RWPE2 (cell line): ENCODE measurements at places on chromosomes 6 and 20.

DNA sequence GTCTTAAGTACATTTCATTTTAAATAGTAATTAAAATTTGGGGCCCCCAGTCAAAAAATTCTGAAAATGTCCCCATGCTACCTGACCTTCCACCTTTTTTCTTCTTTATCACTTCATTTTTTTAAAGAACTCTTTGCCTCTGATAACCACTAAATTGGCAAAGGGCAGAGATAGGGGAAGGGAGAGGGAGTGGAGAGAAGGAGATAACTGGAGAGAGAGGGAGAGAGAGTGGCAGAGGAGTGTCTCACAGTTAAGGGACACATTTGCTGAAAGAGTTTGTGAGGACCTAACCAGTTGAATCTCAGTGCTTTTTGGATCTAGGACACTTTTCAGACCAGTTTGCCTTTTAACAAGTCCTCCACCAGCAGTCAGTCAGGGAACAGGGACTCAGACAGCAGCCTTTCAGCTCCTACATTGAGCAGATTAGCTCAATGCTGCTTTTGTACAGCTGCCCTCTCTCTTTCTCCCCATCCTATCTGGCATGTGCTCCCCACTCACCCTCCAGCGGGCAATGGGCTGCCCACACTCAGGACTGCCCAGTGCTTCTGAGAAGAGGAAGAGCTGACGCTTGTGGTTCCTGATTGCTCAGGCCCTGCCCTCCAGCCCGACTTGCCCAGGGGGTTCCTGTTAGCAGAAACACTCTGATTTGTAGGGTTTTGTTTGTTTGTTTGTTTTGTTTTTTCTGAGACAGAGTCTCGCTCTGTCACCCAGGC is 14.4 kb downstream of the ARMC2 start:
- H3K4me1 ChIP-seq, result no peaks in the 10 kb centered on the region
- H3K4me3 ChIP-seq, result no peak overlapping the region
- H3K36me3 ChIP-seq, result peaks cover 11% of the 10 kb centered on the region
- H3K27me3 ChIP-seq, result no peaks in the 10 kb centered on the region

DNA sequence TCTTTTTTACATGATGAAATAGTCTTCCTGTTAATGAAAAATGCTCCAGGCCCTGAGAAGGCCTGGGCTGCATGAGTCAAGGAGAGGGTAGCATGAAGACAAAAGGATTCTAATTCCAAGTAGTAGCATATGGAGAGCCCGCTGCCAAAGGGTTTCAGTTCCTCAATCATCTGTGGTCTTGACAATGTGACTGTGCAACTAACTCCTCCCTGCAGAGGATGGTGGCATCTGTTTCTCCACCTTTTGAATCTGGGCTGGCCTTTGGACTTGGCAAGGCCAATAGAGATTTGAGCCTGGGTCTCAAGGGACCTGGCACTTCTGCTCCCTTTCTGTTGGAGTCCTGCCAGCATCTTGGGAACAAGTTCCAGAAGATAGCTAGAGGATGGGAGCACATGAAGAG is 35.1 kb upstream of the ANKEF1 start:
- H3K4me1 ChIP-seq, result no peaks in the 10 kb centered on the region
- H3K27me3 ChIP-seq, result no peaks in the 10 kb centered on the region
- no peaks in the 10 kb centered on the region for H3K36me3 ChIP-seq

GRCh38 chr20:63378626-63379025 is 17.5 kb upstream of the CHRNA4 start:
- H3K27me3 ChIP-seq, result peaks cover 58% of the 10 kb centered on the region
- H3K36me3 ChIP-seq, result no peaks in the 10 kb centered on the region
- DNase-seq, result no peak
- no peak overlapping the region for H3K27ac ChIP-seq
- H3K4me1 ChIP-seq, result no peaks in the 10 kb centered on the region

GRCh38 chr6:30283761-30284160 is 43.0 kb upstream of the TRIM39 start:
- no peaks in the 10 kb centered on the region for H3K4me1 ChIP-seq
- no peaks in the 10 kb centered on the region for H3K27me3 ChIP-seq

GRCh38 chr6:169960886-169961611 is 209.6 kb downstream of the ERMARD start:
- no peak for DNase-seq
- H3K27me3 ChIP-seq, result no peaks in the 10 kb centered on the region
- H3K36me3 ChIP-seq, result no peaks in the 10 kb centered on the region
- H3K27ac ChIP-seq, result no peak overlapping the region

DNA sequence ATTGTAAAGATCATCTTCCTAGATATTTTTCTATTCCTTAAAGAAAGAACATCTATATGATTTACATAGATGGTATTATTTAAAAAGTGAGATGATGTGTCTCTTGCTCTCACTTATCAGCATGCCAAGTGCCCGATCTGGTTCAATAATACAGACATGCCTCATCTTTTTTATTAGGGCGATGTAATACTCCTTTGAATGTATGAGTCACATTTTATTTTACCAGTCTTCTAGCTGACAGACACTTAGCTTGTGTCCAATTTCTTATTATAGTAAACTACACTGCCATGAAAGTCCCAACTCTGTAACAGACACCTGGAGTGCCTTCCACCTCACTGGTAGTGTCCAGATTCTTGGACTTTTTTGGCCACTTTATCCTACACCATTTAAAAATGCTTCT is 586.6 kb upstream of the BTBD3 start:
- H3K27ac ChIP-seq, result no peak overlapping the region
- no peak overlapping the region for H3K4me3 ChIP-seq
- no peaks in the 10 kb centered on the region for H3K27me3 ChIP-seq
- no peak for DNase-seq

DNA sequence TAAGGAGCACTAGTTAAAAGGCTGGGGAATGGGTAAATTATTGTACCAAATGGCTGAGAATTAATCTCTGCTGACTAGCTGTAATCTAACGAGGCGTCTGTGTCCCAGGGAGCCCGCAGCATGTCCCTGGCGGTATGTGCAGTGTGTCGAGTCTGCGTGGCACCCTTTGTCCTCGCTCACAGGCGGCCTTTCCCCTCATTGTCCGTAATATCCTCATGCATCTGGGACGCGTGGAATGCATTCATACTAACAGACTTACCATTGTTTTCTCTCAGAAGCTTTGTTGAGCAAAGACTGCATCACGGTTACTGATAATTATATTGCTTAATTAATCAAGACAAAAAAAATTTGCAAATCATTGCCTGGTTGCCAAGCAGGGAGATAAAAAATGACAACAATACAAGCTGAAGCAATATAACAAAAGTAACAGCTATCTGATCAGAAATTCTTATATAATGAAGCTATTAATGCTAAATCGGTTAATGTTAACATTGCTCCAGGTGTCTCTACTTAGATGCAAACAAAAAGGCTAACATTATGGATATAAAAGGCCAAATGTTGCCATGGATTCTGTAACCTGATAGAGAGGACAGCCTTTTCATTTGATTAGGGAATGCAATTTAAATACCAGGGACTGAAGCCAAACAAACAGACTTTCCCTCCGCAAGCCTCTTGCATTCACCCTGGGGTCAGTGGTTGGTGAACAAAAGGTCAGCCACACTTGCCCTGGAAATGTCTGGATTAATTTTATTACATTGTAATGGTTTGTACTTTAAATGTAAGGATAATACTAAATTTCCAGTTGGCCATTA is 124.8 kb downstream of the INSM1 start:
- H3K36me3 ChIP-seq, result no peaks in the 10 kb centered on the region
- H3K27me3 ChIP-seq, result no peaks in the 10 kb centered on the region
- peaks cover 3% of the 10 kb centered on the region for H3K4me1 ChIP-seq
- no peak overlapping the region for H3K27ac ChIP-seq
- DNase-seq, result no peak

- no peaks in the 10 kb centered on the region for H3K36me3 ChIP-seq
- H3K4me1 ChIP-seq, result peaks cover 14% of the 10 kb centered on the region
- H3K27ac ChIP-seq, result no peak overlapping the region
- H3K4me3 ChIP-seq, result no peak overlapping the region
Observed at GRCh38 chr20:23132293-23132929, 46.3 kb upstream of the CD93 start.

- DNase-seq, result no peak
- no peaks in the 10 kb centered on the region for H3K27me3 ChIP-seq
- H3K4me3 ChIP-seq, result peak overlapping the region; percentile 61
- H3K36me3 ChIP-seq, result no peaks in the 10 kb centered on the region
- peak overlapping the region; percentile 96 for H3K27ac ChIP-seq
- H3K4me1 ChIP-seq, result peaks cover 68% of the 10 kb centered on the region
Observed at GRCh38 chr6:143677577-143677890, 231 bp upstream of the PHACTR2 start.

DNA sequence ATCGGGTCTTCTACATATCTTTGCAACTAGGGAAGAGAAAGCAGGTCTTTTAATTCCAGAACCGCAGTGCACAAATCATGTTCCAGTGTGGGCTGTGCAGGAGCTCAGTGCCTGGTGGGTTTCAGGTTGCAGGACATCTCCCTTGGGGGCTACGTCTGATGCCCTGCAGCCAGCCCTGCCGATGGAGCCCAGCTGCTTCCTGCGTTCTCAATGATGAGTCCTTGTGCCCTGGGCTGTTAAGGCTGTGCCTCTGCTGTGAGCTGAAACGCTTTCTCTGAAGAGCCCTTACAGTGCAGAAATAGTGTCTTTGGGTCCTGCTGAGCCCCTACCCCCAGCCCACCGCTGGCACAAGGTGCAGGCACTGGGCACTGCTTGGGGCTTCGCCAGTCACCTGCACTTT is 192.9 kb downstream of the SYNDIG1 start:
- no peak overlapping the region for H3K4me3 ChIP-seq
- no peak overlapping the region for H3K27ac ChIP-seq
- DNase-seq, result no peak
- H3K4me1 ChIP-seq, result no peaks in the 10 kb centered on the region
- H3K36me3 ChIP-seq, result no peaks in the 10 kb centered on the region
- no peaks in the 10 kb centered on the region for H3K27me3 ChIP-seq

DNA sequence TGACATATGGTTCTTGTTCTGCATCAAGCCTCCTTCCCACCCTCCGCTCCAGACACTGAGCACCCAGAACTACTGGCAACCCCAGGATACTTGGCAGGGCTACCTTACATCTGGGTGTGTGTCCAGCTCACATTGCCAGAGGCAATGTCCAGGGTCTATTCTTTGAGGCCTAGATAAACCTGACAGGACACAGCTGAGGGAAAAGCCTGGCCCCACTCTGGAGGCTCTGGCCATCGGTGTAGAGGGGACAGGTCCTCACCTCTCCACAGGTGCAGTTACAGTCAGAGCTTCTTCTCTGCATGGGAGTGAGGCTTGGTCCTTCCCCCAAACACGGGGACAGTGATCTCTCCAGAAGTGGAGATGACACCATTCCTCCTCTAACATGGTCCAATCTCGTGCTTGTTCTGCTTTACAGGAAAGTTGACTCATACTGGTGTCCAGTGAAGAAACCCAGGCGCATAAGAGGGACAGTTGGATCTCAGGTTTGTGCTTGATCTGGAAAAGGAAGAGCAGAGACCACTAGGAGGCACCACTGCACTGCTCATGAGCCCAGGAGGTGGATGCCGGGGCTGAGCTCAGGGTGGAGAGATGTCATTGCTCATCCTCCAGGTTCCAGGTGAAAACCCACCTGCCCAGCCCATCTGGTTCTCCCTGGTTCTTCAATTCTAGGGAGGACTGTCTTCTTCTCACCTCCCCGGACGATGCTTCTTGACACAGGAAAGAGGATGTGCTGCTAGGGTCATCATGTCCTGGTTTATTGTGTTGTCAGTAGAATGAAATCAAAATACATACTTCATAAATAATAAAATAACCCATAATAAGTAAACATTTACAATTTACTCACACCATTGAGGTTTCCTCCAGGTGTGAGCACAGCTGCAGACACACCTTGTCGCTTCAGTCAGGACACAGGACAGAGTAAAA is 14.7 kb downstream of the HLA-F start:
- DNase-seq, result no peak
- H3K27ac ChIP-seq, result no peak overlapping the region
- H3K27me3 ChIP-seq, result no peaks in the 10 kb centered on the region
- peaks cover 34% of the 10 kb centered on the region for H3K36me3 ChIP-seq

- no peak for DNase-seq
- H3K4me3 ChIP-seq, result no peak overlapping the region
- peaks cover 6% of the 10 kb centered on the region for H3K27me3 ChIP-seq
- H3K36me3 ChIP-seq, result no peaks in the 10 kb centered on the region
Observed at GRCh38 chr6:146123616-146124015, 94.8 kb downstream of the GRM1 start.

DNA sequence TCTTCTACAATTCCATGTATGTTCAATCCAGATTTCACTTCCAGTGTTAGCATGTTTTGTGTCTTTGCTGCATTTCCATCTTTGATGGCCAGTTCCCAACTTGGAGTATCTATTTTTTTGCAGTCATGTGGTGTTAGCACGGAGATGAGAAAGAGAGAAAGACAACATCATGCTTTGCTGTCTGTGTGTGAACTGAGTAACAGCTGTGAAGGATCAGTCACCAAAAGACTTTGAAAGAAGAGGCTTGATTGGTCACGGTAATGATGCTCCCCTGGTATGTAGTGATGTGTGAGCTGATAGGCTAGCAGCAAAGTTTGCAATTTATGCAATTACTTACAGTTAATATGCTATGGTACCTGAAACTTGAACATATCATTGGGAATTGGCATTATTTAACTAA is 731.3 kb upstream of the NRSN1 start:
- H3K36me3 ChIP-seq, result no peaks in the 10 kb centered on the region
- H3K27me3 ChIP-seq, result no peaks in the 10 kb centered on the region
- no peak overlapping the region for H3K4me3 ChIP-seq
- H3K27ac ChIP-seq, result no peak overlapping the region

DNA sequence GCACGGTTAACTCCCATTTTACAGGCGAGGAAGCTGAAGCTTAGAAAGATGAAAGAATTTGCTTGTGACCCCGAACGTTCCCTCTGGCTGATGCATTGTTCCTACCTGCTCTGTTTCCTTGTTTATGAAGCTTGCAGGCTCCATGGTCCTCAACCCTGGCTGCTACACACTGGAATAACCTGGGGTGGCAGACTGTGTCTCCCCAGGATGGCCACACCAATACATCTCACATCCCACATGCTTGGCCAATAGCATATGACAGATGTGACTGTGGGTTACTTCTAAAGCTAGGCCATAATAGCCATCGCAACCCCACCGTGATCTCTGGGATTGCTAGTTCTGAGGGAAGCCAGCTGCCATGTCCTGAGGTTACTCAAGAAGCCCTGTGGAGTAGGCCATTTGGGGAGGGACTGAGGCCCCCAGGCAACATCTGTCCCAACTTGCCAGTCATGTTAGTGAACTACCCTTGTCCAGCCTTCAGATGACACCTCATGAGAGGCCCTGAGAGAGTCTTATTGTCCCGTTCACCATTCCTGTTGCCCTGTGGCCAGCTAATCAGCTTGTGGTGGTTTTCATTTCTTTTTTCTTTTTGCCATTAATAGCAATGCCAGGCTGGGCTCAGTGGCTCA is 6.7 kb upstream of the FAM110A start:
- H3K4me3 ChIP-seq, result no peak overlapping the region
- no peak for DNase-seq
- no peak overlapping the region for H3K27ac ChIP-seq
- no peaks in the 10 kb centered on the region for H3K36me3 ChIP-seq
- H3K4me1 ChIP-seq, result no peaks in the 10 kb centered on the region

- H3K27me3 ChIP-seq, result no peaks in the 10 kb centered on the region
- H3K4me3 ChIP-seq, result no peak overlapping the region
- H3K27ac ChIP-seq, result peak overlapping the region; percentile 26
- H3K36me3 ChIP-seq, result peaks cover 94% of the 10 kb centered on the region
Observed at GRCh38 chr6:4055420-4056041, 23.4 kb downstream of the FAM217A start.
